ENCODE measurements at places on chromosomes 2 and 18.

- no peak for DNase-seq
These were observed 1.1 kb upstream of the MBOAT2 start for GRCh38 chr2:9004338-9005204.

DNA sequence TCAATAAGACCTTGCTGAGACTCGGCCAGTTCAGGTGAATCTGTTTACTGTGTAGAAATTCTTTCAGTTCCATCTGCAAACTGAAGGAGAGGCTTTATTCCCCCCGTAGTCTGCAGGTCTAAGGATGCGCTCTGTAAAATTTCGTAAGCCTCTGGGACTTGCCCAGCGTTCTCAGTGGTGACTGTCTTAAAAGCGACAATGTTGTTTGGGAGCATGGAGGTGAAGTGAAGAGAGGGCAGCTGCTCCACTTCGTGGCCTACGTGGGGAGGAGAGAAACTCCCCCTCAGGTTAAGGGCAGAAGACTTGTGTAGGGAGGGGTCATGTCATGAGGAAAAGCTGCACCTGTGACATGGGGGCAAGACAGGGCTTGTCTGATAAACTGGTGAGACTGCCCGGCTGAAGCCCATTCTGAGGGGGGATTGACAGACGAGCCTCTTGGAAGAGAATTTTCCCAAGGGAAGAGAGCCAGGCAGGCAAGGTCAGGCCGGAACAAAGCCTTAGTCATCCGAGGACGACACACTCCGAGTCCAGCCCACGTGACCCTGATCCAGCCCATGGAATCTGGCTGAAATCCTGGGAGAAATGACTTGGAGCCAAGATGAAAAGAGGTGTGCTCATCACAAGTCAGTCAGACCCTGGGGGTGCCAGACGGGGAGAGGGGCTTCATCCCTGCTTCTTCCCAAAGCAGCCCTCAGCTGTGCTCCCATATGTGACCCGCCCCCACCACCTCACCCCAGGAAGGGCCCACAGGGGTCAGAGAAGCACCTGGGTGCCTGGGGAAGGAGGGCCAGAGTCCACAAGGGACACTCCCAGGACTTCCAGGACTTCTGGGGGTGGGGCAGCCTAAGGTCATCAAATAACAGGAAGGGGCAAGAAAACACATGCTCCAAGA is 88.5 kb upstream of the SH3BP4 start:
- DNase-seq = no peak

DNA sequence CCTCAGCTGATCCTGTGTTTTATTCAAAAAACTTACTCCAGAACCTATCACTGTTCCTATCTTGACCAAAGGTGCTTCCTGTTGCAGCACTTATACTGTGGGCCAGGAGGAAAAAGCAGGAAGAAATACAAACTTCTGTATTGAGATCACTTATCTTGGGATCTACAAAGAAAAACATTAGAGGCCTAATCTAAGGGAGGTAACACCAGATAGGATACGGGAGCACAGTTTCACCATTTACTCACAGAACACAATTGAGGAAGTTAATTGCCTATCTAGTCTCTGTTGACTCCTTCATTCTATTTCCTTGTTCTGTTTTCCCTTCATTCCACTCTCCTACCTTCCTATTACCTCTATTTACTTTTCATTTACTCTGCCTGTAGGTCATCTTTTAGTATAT is 287.2 kb upstream of the LINC00305 start:
- DNase-seq = no peak

DNA sequence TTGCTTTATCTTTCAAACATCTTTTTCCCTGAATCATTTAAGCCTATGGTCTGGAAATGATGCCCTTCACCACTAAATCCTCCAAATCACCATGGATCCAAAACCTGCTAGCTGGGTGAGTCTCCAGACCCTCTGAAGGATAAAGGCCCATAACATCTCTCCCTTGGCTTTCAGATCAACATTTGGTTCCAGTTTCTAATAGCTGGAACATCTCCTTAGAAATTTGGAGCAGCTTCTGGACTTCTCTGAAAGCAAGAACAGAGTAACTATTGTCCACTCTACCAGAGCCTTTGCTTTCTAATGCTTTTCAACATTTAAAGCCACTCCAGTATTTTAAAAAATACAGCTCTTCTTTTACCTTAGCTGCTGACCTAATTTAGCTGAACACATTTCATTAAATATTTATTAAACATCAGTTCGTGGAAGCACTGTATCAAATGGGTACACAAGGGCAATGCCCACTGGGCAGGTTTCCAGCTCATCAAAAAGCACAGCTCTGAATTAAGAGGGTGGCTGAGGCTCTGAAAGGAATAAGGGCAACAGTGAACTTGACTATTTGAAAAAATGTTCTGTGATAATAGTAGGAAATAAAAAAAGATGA is 75.3 kb downstream of the GALNT3 start:
- DNase-seq = no peak

DNA sequence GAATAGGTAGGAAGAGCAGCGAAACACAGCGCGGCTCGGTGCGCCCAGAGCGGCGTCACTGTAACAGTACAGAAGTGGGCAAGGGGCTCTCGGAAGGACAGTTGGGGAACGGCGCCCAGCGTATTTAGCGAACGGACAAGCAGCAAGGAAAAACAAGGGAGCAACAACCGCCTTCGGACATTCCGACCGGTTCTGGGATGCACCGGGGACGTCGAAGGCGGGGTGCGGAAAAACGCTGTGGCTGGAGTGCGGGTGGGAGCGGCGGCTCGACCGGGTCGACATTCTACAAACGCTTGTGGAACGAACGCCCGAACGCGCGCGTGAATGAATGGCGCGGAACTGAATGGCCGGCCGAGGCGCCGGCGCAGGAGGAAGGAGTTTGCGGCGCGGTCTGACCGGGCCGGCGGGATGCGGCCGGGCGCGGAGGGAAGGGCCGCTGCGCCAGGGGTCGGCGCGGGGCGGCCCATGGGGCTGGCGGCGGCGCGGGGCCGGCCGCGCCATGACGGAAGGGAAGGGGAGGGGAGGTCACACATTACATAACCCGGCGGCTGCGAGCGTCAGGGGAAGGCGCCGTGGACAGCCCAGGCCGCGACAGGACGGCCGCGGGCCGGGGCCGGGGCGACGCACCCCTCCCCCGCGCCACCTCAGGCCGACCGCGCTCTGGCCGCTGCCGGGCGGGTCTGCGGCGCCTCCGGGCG is 605 bp downstream of the REV1 start:
- DNase-seq = peak; percentile 25

- DNase-seq = no peak
These were observed 64.0 kb downstream of the BOD1L2 start for GRCh38 chr18:57210716-57211411.

DNA sequence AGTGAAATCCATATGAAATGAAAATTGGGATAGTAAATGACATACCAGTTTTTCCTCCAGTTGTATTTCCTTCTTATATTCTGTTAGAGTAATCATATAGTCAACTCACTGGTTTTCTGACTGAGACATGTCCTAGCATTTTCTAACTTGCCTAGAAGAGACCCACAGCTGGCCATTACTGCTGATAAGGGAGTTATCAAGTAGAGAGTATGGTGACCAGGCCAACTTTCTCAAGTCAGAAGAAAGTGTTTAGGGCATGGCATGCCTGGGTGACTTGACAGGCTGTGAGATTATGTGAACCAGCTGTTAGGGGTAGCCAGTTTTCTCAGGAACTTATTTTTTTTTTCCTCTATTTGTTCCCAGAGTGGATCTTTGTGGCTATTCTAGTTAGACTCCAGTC is 81.2 kb downstream of the GPD2 start:
- no peak for DNase-seq

All from stimulated activated CD4-positive, alpha-beta T cell treated with anti-CD3 and anti-CD28 coated beads, Interleukin-4, amount 100 ng/mL, for 4 hours (primary cell).